ENCODE measurements at places on chromosomes 3 and 15.

DNA sequence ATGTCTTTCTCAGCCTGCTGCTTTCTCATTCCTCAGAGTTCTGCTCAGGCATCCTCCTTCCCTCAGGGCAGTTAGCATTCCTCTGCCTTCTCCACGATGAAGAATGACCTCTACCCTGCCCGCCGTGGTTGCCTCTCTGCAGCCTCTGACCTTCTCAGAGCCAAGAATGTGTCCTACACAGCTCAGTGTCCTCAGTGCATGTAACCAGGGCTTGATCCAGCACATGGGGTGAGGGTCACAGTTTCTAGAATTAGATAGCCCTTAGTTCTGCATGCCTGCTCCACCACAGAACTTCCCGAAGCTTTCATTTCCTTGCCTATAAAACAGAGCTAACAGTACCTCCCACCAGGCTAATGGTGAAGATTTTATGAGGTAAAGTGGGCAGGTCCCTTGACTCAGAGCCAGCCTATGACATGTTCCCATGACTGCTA lies 182.1 kb downstream of the CLSTN2 start:
- DNase-seq, result no peak

DNA sequence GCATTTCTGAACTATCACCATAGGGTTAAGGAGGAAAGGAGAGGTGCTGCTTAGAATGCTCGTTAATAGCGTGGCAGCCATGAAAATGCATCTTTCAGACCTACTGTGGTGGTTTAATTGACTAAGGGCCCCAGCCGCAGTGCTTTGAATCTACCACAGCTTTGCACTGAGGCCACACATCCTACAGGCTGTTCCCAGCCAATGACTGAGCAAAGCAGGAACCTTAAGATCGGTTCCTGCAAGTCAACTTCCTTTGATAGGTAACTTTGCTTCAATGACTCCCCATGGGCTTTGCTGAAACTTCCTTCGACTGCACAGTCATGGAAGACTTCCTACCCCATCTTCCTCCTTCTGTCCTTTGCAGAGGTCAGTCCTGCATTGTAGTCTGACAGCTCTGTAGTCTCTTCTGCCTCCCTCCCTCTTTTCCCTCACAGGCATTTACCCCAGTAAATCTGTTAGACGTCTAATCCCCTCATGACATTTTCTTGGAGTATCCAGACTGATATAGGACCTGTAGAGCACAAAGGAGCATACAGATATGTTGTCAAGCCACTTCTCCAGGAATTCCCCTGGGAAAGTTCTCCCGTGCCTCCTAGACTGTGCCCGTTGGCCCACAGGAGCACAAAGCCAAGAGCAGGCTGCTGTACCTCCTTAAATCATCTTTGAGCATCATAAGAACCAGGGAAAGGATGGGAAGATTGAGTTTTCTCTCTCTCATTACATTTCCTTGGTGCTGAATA lies 2.6 kb upstream of the BCL2A1 start:
- no peak for DNase-seq

- no peak for DNase-seq
Observed at GRCh38 chr3:151434151-151434890, 26.5 kb downstream of the IGSF10 start.

DNA sequence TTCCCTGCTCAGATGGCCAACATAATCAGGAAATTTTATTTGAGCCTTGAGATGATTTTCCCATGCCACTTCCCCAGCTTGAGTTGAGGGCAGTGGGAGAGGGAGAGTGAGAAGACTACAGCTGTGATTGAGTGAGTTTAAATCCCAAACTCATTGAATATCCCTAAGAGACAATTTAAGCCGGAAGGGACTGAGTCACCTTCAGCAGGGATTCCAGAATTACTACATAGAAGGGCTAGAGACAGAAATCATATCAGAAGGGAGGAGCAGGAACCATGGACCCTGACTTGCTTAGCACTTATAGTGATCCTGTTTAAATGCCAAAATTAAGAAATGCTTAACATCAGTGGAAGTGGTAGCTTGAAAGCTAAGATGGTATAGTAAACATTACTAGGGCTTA lies 312.2 kb upstream of the SLCO3A1 start:
- DNase-seq, result no peak

DNA sequence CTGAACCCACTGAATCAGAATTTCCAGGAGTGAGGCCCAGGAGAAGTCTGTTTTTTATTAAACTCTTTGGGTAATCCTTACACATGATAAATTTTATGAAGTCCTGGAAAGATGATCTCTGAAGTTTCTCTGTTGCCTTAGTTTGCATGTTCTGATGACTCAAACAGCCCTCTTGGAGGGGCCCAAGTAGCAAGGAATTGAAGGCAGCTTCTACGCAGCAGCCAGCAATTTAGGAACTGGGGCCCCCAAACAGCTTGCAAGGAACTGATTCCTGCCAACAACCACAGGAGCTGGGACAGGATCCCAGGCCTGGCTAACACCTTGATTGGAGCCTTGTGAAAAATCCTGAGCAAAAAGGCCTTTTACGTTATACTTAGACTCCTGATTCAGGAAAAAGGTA lies 5.4 kb upstream of the ACP3 start:
- no peak for DNase-seq

DNA sequence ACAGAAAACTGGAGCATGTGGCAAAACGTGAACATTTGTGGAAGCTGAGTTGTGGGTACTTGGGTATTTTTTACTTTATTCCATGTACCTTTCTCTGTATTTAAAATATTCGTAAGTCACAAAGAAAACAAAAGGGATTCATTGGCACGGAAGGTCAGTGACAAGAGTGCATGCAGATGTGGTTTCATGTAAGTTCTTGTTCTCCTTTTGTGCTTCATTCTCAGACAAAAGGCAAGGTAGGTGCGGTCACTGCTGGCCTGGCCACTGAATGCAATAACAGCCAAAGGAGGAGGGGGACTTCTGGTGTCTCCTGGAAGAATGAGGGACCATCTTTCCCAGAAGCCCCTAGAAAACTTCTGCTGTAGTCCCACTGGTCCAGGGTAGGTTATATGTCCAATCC lies 200.0 kb upstream of the TOPAZ1 start:
- no peak for DNase-seq
